Activated CD4-positive, alpha-beta T cell treated with anti-CD3 and anti-CD28 coated beads, Interleukin-2, amount 50 U/mL, for 24 hours (primary cell): ENCODE measurements at places on chromosomes 16 and 17.

DNA sequence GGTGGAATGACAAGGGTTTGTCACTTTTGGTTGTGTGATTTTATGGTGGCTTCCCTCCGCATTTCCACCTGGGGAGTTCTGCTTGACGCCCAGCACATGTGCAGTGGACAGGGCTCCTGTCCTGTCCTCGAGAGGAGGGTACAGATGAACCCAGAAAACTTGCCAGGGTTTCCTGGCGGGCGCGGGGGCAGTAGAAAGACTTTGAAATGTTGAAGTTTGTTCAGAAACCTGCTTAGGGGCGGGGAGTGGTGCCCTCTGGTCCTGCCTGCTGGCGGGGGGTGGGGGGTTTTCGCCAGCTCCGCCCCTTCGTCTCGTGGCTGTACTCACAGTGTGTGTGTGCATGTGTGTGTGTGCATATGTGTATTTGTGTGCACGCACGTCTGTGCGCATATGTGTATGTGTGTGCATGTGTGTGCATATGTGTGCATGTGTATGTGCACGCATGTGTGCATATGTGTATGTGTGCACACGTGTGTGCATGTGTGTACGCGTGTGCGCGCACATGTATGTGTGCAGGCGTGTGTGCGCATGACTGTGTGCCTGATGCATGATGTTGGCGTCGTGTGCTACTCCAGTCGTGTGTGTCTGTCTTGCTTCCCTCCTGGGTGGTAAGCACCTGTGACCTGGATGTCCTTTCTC is 6.8 kb downstream of the FN3KRP start:
- DNase-seq, result no peak

DNA sequence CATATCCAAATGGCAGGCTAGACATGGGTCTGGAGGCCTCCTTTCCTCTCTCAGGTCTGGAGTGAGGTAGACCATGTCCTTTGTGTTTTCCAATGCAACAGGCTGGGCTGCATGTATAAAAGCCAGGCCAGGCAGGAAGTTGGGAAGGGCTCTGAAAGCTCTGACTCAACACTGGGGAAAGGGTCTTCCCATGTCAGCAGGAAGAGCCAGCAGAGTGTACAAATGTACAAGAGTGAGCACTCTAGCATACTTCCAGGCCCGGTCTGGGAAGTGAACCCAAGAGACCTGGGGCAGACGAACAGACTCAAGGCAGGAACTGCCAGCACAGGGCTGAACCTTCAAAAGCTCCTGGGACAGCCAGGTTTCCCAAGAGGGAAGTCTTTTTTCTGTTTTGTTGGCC is 7.0 kb downstream of the ATPAF2 start:
- no peak for DNase-seq

DNA sequence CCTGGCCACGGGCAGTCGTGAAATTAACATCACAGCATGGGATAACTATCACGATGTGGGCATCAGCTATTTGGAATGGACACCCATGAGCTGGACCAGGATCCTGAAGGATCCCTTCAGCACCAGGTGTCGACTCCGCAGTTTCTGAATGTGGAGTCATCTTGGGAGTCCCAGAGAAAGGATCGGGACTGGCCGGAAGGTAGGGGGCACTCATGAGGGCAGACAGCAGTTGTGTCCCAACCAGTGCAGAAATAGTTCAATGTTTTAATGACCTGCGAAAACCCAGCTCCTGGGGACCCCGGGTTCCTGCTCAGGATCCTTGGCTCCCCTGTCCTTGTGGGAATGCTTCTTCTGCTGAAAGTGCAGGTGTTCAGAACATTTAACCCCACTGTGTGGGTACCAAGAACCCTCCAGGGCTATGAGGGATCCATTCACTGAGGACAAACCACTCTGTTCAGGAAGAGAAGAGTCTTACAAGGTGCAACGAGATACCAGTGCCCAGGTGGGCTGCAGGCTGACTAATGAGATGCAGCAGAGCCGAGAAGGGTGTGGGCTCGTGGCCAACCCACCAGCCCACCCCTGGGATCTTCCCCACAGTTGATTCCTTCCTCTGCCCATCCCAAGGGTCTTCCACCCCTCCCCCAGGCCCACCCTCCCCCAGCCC is 154.8 kb downstream of the SALL1 start:
- no peak for DNase-seq

DNA sequence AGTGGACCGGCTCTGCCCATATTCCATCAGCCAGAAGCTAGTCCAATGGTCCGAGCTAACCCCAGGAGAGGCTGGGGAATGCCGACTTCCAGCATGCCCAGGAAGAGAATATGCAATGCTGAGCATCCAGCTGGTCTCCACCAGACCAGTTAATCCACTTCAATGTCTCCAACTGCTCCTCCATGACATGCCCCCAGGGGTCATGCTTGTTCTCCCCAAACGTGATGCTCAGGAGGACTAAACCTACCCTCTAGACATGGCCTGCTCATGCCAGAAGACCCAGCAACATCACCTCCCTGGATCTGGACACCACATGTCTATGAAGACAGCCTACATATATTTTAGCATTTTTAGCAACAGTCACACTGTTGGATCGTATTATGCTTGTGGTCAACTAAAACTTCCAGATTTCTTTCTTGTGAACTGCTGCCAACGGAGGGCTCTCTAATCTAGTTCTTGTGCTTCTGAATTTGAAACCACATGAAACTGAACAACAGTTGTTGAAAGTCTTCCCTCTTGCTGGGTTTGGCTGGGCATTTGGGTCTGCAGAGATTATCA is 245.1 kb downstream of the SOX9 start:
- no peak for DNase-seq

- DNase-seq, result no peak
Observed at GRCh38 chr16:82197540-82198240, 27.7 kb upstream of the MPHOSPH6 start.

DNA sequence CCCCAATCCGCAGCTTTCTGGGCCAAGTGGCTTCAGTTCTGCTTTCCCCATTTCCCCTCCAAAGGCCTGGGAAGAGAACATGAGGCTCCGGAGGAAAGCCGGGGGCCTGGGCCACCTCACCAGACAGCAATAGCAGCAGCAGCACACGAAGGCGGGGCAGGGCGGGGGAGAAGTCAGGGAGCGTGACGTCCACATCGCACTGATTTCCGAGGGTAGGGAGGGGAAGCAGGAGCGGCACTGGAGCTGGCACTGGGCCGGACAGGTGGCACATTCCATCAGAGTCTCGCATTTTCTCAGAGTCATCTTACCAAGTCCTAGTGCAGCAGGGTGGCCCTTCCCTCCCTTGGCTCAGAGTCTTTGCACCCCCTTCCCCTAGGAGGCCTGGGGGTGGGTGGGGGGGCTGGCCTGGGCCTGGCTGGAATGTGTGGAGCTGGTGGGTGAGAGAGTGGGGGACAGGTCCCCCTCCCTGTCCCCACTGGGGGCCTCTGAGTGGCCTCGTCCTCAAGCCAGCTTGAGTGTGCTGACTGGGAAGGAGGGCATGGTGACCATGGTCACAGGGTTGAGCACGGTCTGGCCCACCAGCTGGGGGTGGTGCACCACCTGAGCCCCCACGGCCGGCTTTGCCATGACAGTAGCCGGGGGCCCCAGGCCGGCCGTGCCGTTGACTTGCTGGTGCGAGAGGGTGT is 14.3 kb downstream of the MNT start:
- DNase-seq, result no peak

- DNase-seq, result no peak
Observed at GRCh38 chr16:88719267-88719932, 13.1 kb downstream of the CTU2 start.

DNA sequence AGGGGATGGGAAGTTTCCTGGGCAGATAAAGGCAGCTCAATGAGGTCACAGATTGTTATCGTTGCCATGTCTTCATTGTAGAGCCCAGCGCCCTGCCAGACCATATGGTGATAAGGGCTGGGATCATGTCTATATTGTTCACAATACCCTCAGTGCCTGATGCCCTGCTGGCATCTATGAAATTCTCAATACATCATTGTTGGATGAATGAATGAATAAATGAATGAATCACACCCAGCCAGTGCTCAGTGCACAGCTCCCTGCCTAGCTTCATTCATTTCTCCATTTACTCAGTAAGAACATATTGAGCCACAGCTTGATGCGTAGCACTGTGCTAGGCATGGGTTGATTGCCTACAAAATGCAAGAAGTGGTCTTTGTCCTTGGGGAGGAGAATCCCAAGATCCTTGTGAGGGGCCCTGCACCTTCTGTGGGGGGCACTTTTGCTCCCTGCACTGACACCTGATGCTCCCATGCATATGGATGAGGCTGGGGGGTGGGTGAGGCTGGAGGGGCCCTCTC is 29.7 kb downstream of the MRC2 start:
- DNase-seq, result no peak

- DNase-seq, result no peak
Observed at GRCh38 chr17:82786427-82786826, 34.6 kb downstream of the TBCD start.

GRCh38 chr16:69294051-69294450 is 17.1 kb upstream of the VPS4A start:
- no peak for DNase-seq

DNA sequence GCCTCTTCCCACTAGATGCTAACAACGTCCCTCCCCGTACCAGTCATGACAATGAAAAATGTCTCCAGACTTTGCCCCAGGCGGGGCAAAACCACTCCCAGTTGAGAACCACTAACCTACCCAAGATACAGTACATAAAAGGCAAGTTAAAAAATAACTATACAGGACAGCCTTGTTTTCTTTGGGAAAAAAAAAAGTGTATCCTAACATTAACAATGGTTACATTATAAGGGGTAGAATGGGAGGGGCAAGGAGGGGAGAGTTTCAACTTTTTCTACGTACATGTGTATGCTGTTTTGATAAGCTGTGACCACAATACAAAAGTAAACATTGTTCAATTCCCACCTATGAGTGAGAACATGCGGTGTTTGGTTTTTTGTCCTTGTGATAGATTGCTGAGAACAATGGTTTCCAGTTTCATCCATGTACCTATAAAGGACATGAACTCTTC is 94.9 kb downstream of the TOX3 start:
- no peak for DNase-seq

- no peak for DNase-seq
Observed at GRCh38 chr16:87963400-87963799, 12.2 kb downstream of the BANP start.

- DNase-seq, result no peak
Observed at GRCh38 chr17:51150932-51151331, 2.4 kb upstream of the NME1 start.

GRCh38 chr16:88627531-88628411 is 10.6 kb upstream of the IL17C start:
- DNase-seq, result no peak

GRCh38 chr16:69003500-69003899 is 102.0 kb upstream of the HAS3 start:
- DNase-seq, result no peak

DNA sequence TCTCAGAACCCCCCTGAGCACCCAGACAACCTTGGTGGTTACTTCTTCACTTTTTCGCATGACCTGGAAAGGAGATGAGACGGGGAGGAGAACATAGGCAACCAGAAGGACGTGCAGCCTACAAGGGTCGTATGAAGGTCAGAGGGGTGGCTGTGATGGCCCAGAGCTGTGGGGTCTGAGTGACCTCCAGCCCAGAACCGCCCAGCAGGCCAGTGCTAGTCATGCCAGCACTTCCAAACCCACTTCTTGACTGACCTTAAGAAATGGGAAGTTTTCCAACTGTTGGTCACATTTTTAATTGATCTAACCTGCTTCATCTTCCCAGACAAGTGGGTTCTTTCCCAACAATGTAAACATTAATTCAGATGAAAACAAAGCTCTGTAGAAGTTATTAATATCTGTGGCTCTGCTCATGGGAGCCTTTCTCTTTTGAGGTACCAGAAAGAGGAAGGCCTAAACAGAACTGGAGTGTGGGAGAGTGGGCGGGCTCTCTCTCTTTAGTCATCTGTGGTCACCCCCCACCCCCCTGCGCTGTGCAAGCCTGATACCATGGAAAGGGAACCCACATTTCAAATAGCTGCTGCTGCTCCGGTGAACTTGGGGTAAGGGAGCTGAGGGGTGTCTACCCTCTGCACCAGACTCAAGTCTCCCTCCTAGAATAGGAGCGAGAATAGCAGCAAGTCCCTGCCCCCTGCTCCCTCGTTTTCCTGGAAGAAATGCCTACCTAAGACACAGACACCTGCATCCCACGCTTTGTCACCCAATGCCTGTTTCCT is 101.6 kb downstream of the RAB11FIP4 start:
- DNase-seq, result peak; percentile 69

DNA sequence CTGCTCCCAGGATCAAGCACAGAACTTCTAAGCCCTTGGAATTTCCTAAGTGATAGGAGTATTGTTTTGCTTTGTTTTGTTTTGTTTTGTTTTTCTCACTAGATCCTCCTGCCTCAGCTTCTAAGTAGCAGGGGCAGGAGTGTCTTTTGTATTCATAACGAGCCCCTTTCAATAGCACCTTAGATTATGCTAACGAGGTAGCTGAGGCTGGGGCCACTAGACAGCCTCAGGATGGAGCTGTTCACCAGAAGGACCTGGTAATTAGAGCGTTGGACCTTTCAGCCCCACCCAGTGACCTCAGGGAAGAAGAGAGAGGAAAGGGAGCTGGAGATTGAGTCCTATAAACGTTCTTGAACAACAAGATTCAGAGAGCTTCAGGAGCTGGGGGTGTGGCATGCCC is 43.6 kb downstream of the IKZF3 start:
- no peak for DNase-seq

DNA sequence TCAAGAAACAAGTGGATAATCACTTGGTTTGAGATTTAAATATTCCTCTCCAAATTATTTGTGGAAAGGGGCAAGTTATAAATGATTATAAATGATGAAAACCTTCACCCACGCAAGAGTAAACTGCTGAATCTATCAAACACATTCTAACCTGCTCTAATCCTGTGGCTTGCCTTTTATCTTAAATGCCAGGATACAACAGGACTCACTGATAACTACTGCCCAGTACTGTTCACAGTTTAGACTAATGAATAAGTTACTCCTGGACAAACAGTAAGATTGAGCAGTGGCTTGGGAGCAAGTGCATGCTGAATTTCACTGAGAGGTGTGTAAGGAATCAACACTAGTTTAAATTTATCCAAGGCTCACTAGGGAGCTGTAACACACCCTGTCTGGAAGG is 31.1 kb downstream of the IGF2BP1 start:
- DNase-seq, result no peak

DNA sequence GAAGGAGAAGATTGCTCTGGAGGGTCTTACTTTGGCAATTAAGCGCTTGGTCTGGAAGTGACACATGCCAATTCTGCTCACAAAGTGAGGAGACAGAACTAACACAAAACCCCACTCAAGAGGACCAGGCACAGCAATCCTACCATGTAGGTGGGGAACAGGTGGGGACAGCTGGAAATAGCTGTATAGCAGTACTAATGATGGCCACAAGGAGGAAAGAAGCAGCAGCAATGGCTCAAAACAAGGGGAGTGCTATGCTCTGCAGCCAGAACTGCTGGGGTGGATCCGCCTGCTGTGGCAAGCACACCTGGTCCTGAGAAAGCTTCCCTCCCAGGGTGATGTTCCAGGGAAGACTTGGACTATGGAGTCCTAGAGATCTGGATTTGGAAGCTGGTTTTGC is 17.0 kb upstream of the TMEM132E start:
- DNase-seq, result no peak

GRCh38 chr17:75536366-75536765 is 10.9 kb downstream of the LLGL2 start:
- no peak for DNase-seq

GRCh38 chr17:55300479-55301290 is 35.9 kb downstream of the HLF start:
- no peak for DNase-seq

GRCh38 chr16:81237282-81237681 is 1.2 kb upstream of the BCO1 start:
- no peak for DNase-seq
